ENCODE measurements at places on chromosomes 12 and 14.
A peak's percentile ranks its signal among the peaks of the same experiment; 100 is the strongest.

GRCh38 chr12:14135996-14136395 is 154.6 kb upstream of the GRIN2B start:
- DNase-seq = no peak

- no peak for DNase-seq
Observed at GRCh38 chr14:72657214-72657921, 236.5 kb downstream of the DPF3 start.

- no peak for DNase-seq
Observed at GRCh38 chr12:67884596-67884995, 104.7 kb upstream of the IFNG-AS1 start.

DNA sequence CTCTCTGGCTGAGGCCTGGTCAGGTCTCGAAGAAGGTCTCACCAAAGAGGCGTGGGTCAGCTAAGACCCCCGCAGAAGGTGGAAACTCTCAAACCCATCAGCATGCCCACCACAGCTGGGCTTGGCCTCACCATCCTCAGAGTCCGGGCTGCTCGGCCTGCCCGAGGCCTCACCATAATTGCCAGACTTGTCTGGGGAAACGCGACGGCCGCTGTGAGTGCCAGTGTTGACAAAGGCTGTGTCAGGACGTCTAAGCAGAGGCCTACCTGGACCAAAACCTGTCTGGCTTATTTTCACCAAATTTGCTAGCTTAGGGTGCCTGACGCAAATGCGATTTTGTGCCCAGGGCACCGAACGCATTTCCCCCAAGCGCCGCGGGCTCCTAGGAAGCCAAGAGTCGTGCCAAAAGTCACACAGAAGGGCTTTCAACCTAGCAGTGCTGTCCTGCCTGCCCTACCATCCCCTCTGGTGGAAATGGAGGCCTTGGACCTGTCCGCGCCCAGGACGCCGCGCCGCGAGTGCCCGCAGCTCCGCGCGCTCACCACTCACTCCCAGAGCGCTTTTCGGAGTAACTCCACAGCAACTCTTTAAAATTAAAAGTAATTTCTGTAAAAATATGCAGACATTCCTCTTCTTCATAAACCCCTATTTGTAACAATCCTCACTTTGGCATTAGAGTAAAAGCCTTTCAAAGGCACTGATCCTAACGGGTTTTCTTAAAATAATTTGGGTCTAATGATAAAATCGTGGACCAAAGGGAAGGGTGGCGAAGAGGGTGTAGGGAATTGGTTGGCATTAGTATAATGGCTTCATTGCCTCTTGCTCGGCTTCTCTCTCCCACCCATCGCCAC is 1.2 kb upstream of the ALX1 start:
- DNase-seq = no peak

- no peak for DNase-seq
Observed at GRCh38 chr14:40188006-40188405, 755.8 kb upstream of the FBXO33 start.

DNA sequence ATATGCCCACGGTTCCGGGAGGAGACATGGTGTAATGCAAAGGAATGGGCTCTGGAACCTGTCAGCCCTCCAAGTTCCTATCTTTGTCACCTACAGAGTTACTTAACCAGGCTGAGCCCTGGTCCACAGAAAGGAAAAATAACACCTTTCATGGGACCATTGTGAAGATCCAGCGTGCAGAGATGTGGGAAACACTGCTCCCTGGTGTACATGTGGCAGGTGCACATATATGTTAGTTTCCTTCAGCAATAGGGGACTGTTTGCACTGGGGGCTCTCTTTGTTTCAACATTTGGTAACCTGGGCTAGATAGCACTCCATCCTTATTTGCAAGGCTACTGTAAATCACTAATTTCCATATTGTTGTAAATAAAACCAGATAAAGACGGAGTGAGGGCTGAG is 72.3 kb downstream of the ANO2 start:
- DNase-seq = no peak

DNA sequence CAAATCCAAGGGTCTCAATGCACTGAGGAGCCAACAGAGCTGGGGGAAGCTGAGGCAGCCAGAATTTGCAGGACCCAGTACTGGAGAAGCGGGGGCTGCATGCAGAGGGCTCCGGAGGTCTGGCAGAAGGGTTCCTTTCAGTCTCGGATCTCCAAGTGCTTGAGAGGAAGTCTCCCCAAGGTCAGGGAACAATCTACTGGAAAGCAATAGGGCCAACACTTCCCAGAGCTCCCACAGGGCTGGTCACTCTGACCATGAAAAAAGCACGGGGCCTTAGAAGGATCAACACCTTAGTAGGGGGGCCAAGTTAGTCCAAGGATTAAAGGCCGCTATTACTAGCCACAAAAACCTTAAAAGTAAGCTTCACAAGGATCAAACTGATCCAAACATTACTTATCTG is 31.7 kb downstream of the SPPL3 start:
- no peak for DNase-seq

DNA sequence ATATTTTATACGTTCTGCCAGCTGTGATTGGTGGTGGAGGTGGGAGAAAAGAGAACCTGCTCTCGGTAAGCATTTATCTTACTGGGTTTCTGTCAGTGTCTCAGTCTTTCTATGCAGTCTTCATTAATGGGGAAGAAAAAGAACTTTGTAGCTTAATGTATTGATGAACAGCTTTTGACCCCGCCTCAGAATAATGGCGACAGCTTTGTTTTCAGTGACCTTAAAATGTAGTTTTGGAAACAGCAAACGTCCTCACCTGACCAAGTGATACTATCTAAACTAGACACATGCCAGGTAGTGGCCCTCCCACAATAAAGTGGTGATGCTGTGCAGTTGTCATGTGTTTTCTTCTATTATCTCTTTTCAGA is 1.4 kb downstream of the DACT1 start:
- no peak for DNase-seq

- DNase-seq = no peak
Observed at GRCh38 chr12:42683933-42684801, 94.6 kb upstream of the PRICKLE1 start.

- DNase-seq = no peak
Observed at GRCh38 chr14:72201645-72202044, 269.4 kb downstream of the RGS6 start.

DNA sequence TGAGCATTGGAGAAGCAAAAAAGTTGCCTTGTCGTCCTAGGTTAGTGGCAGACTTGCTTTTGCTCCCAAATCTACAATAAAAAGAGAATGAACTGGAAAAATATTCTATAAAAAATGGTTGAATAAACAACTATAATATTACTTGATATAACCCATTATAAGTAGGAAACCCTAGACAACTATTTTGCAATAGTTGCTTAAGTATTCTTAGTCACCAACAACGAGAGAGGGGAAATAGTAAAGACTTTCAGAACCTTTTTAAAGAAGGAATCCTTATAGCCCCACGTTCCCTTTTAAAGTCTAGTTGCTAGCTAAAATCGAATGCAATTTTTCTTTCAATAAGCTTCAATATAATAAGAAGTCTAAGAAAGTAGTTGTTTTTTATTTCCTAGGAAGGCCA is 17.5 kb downstream of the AQP6 start:
- DNase-seq = peak; percentile 37

DNA sequence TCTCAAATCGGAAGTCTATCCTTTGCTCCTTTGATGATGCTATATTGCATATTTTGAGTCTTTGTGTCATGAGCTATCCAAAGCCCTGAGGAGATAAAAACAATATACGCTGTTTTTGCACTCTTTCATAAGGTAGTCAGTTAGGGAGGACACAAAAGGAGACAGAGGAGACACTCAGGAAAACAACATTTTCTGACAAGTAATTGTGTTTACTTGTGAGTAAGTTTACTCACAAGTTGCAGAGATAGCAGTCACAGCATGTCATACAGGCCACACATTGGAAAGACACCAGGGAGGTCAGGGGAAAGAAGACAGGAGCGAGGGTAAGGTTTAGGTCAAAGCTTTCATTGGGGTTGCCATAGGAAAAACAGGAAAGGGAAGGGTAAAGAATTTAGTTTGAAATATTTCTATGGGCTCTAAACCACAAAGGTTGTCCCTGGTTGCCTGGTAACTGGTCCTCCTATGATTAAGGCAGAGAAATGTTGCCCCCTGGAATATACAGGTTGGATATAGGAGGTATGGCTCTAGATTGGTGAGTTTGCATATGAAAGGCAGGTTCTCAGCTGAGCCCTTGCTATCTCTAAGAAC is 7.4 kb upstream of the GABARAPL1 start:
- no peak for DNase-seq

GRCh38 chr12:1908758-1909157 is 9.7 kb downstream of the CACNA2D4 start:
- DNase-seq = no peak

DNA sequence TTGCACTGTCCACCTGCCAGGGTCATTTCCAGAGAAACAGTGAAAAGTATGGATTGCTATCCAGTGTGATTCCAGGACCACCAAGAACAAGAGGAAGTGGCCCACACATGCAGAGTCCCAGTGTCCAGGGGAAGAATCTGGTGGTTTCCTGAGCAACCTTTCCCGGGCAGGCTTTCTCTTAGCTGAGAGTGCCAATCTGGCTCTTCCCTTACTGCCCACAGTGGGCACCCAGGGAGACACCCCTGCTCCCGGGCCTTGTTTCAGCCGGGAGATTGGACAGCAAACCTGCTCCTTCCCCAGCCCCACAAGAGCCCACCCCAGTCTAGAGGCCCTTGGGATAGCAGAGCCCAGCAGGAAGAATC is 62.1 kb downstream of the VWF start:
- no peak for DNase-seq

DNA sequence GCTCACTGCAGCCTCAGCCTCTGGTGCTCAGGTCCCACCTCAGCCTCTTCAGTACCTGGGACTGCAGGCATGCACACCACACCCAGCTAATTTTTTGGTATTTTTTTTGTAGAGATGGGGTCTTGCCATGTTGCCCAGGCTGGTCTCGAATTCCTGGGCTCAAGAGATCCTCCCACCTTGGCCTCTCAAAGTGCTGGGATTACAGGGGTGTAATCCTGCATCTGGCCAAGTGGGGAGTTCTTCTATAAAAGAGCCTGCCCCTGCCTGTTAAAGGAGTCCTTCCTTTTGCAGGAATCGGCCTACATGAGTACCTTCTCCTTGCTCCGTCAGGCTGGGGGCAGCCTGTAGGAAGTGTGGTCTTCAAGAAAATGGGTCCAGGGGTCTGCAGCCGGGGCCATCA is 54.1 kb upstream of the RASSF3 start:
- DNase-seq = no peak

- no peak for DNase-seq
Observed at GRCh38 chr12:100199347-100200149, 1.1 kb upstream of the ACTR6 start.

- no peak for DNase-seq
Observed at GRCh38 chr12:527241-527640, 67.5 kb downstream of the B4GALNT3 start.

DNA sequence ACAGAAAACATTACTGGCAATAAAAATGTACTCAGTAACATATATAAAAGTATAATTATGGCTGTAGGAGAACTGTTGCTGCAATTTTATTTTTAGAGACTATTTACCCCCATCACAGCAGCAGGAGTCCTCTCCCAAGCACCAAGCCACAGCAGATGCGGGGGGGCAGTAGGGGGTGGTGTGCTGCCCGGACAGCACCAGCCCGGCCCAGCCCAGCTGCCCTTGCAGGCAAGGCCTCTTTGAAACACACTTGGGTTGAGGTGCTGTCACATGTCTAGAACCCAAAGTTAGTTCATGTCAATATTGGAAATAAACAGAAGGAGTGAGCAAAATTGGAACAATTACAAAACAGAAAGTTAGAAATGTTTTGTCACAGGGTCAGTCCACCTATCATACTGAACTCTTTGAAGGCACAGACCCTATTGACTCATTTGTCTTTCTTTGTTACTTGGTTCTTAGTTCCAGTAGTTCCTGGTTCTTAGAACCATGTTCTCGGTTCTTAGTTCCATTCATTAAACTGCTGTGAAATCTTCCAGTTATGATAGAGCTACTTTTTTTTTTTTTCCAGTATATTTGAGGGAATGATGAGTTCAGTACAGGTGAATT is 22.7 kb downstream of the CCNK start:
- DNase-seq = no peak

Measured in AG09309 (cell line).